ENCODE measurements at places on chromosomes 1 and 21.

GRCh38 chr1:156846643-156847042, 12.3 kb downstream of the INSRR start:
- DNase-seq, result no peak

DNA sequence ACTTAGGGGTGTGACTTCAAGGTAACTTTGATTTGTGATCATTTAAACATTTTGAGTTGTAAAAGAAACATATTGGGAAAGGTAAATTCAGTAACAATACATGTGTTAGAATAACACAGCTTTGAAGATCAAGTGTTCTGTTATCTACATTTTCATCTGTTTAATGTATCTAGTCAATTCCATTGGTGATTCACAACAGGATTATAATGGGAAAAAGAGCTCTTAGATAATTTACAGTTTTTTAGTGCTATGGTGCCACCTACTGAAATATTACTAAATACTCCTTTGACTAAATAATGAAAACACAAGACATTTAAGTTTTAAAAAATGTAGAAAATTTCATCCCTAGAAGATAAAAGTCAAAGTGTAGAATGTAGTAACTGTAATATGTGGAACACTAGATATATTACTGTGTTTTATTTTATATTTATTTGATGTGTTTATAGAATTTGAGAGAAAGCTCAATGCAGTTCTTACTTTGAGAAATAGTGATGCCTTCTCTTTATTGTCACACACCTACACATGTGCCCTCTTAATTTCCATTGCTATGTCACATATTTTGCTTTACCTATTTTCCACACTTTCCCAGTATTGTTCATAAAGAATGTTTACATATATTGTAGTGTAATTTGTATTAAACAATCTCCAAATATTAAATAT, 47.4 kb downstream of the PTPRC start:
- DNase-seq, result peak; percentile 72

DNA sequence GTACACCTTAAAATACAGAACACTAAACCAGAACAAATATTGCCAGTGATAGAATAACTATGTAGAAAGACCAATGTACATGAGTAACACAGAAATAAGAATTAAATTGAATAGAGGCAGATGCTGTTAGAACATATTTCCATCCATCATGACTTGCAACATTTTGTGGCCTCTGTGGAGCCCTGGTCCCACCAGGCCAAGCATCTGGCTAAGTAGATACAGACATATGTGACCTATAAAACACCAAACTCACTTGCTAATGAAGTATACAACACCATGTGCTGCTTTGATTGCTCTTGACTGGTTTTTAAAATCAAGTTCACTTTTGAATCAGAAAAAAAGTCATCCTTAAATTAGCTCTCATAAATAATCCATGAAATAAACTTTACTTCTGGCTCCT, 20.5 kb downstream of the SLC19A2 start:
- DNase-seq, result no peak

- no peak for DNase-seq
These were observed 27.6 kb downstream of the CRP start for GRCh38 chr1:159686599-159687299.

- peak; percentile 56 for DNase-seq
These were observed 7.0 kb upstream of the TRIM45 start for GRCh38 chr1:117128323-117129079.

GRCh38 chr1:43582162-43582566, 51.5 kb downstream of the PTPRF start:
- DNase-seq, result peak; percentile 92

GRCh38 chr21:33971492-33972013, 55.9 kb upstream of the ATP5PO start:
- DNase-seq, result peak; percentile 77

DNA sequence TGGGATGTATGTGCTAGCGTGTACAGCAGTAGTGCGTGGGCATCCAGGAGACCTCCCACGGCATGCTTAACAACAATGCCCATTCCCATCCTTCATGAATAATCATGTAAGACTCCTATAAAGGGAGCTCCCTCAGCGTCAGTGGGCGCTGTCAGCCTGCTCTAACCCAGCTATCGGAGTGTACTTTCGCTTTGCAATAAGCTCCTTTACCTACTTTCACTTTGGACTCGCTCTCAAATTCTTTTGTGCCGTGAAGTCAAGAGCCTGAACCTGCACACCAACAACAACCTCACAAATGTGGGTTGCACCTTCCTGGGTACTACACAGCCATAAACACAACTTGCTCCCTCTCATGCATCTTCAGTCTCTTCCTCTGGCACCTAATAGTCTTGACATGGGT, 114.8 kb upstream of the PAXBP1 start:
- no peak for DNase-seq

DNA sequence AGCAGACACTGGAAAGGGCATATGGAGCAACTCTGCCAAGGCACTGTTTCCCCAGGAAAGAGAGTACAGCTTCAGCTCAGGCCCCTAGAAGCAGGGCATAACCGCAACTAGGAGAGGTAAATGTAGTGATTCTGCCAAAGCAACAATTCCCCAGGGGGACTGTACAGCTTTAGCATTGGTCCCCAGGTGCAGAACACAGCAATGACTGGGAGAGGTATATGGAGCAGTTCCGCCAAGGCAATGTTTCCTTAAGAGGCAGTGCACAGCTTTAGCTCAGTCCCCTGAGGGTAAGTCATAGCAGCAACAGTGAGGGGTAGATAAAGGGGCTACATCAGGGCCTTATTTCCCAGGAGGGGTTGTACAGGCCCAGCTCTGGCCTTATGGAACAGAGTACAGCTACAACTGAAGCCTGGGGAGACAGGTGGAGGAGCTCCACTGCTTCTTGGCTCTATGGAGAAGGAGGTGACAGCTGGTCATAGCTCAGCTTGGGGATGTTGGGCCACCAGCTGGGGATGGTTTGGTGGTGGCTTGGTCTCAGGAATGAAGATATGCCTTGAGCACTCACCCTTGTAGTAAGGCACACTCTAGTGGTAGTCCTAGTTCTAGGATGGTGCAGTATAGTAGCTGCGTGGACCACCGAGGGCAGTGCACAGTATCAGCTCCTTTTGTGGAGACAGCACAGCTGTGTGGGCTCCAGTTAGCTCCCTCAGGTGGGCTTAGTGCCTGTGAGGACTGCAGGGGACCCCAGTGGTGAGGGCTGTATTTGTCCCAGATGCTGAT, 582.7 kb downstream of the PTPRC start:
- DNase-seq, result no peak

DNA sequence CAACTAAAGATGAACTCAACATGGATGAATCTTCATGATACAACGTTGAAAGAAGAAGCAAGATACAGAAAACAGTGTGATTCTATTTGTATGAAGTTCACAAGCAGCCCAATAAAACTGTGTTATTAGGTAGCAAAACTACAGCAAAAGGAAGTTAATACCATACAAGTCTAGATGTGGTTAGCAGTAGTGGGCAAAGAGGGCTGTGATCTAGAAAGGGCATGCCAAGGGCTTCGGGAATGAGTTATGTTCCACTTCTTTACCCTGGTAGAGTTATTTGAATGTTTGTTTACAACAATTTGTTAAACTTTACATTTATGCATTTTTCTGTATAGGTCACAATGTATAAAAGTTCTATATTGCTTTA, 9.2 kb downstream of the TNFRSF9 start:
- no peak for DNase-seq

DNA sequence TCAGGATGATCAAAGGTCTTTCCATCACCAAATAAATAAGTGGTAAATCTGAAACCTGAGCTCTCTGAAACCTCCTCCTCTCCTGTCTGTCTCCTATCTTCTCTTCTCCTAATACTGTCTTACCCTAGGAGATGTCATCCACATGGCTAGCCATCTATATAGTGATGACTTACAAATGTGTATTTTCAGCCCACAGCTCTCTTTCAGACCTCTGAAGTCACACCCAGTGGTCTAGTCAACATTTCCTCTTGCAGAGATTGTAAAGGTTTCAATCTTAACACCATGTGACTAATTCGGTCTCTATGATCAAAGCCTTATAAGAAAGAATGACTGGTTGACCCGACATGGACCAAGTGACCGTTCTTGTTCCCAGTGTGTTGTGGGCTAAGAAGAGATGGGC, 63.1 kb upstream of the DPT start:
- no peak for DNase-seq

DNA sequence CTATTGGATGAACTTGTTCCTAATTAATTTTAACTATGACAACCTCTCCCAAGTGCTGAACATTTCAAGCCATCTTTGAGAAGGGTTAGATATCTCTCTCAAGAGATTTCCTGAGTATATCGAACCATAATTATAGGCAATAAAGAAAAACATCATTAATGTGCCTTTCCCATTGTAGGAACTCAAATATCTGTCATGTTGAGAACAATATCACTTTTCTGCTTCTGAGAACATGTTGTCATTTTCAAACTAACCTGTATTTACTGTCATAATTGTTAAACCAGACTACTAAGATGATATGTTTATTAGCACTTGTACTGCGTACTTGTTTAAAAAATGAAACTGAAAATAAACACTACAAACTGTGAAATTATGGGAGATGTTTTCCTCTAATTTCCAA, 4.3 kb downstream of the EPS15 start:
- no peak for DNase-seq

- peak; percentile 61 for DNase-seq
These were observed 6.5 kb upstream of the RGS16 start for GRCh38 chr1:182610606-182611194.

GRCh38 chr1:58745117-58745516, 38.7 kb downstream of the JUN start:
- no peak for DNase-seq
